ENCODE measurements at places on chromosomes 2 and 18. TPM values are rescaled to one million over a fixed set of nuclear protein-coding genes. Genes with fewer than 3 reads are reported as not detected.

DNA sequence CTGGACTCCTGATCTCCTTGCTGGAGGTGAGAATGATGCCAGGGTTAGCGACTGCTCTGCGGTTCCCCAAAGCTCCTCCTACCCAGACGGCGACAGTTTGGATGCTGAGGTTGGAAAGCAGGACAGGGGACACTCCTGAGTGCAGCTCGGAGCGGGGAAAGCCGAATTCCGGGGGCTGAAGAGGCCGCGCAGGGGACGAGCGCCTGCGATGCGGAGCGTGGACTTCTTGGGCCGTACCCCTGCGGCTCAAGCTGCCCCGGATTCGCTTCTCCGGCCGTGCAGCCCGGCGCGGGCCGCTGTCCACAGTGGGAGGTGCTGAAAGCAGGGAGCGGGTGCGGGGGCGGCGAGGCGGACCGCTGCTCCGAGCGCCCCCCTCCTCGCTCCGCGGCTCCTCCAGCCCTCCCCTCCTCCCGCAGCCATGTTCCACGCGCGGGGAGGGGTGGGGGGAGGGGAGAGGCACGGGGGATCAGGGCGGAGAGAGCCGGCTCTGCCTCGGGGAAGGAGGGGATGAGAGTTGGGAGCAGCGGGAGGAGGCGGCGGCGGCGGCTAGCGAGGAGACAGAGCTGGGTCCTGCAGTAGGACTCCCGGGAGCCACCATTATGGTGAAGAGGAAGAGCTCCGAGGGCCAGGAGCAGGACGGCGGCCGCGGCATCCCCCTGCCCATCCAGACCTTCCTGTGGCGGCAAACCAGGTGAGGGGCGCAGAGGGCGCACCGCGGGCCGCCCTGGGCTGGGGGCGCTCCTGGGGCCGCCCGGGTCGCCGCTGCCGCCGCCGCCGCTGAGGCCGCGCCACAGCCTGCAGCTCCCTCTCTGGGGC is at the start of gene UNC80:
TSS of gene UNC80 (plus strand) at position 359 of the 816 bp plus-strand sequence. CDS start at position 600, 241 bp downstream.
- DNase-seq = peak; percentile 77

GRCh38 chr2:96494188-96494587 is 11.0 kb downstream of the NEURL3 start:
- DNase-seq = no peak

DNA sequence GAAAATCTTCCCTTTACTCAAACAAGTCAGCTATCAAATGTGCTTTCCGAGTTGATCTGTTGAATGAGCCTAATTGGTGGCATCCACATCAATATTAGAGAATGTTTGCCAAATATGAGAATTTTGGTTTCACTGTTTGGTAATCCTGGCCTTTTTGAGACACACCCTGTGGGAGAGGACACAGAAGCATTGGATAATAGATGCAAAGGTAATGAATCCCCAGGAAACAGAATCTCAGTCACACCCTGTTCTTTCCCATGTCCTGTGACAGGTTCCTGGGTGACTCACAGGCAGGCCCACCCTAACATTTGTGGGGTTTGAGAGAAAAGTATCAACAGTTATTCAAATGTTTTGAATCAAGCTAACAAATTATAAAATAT is 99.8 kb upstream of the PELI1 start:
- no peak for DNase-seq

Gene SERPINB12
- total RNA-seq = not detected

- no peak for DNase-seq
These were observed 38.5 kb downstream of the LRP2 start for GRCh38 chr2:169323841-169324240.
